Calu3 (cell line): ENCODE measurements at places on chromosomes 6 and 20.
A peak's percentile ranks its signal among the peaks of the same experiment; 100 is the strongest.

DNA sequence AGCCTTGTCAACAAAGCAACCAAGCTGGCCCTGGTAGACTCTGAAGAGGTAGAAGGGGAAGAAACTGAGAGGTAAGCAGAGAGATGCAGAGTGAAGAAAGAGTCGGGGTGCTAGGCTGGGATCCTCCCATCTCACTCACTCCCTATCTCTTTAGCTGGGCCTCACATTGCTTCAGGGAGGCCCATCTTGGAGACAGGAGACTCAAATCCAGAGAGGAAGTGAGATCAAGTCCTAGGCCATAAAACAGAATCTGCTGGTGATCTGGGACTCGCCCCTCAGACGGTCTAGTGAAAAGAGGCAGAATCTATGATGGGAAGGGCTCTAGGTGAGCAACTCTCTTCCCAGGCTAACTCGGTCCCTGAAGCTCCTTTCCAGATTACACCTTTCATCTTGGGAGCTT, 659 bp upstream of the GUCA1B start:
- no peak for DNase-seq

DNA sequence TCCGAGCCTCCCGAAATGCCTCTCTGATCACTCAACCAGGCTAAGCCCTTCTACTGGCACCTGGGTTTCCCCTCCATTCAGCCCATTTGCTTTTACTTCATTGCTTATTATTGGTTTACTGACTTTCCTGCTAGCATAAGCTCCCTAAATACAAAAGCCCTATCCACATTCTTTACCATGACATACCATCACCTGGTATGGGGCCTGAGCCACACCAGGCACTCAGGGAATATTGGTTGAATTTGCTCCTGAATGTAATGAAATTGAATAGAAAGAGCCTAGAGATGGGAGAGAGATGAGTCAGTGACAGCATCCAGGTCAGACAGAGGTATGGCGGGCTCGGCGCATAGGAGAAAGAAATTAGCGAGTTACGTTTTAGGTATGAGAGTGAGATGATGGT, 120.0 kb downstream of the CD164 start:
- no peak for DNase-seq

DNA sequence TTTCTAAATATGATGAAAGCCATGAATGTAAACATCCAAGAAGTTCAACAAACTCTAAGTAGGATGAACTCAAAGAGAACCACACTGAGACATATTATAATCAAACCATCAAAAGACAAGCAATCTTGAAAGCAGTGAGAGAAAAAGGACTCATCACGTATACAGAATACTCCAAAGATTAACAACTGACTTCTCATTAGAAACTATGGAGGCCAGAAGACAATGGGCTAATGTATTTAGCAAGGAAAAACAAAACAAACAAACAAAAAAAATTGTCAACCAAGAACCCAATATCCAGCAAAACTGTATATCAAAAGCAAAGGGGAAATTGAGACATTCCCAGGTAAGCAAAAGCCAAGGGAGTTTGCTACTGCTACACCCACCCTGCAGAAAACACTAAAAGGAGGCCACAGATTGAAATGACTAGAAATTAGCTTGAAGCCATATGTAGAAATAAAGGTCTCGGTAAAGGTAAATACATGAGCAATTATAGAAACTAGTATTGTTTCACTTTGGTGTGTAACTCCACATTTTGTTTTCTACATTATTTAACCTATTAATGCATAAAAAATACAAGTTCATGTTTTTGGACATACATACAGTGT, 301.1 kb upstream of the QKI start:
- no peak for DNase-seq

DNA sequence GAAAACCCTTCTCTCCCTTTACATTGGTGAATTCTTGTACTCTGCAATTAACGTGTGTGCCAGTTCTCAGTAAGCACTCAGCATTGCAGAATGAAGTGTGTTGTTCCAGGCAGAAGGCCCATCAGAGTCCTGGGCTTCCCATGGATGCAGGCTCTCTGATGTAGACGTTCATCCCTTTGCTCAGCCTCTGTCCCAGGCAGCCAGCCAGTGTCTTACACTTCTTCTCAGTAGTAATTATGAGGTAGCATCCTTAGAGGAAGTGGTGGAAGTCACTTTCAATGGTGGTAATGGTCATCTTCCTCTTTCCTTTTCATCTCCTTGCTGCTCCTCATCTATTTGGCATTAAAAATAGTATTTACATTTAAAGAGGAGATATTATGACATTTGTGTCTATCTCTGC, 66.7 kb upstream of the FYN start:
- DNase-seq, result no peak

DNA sequence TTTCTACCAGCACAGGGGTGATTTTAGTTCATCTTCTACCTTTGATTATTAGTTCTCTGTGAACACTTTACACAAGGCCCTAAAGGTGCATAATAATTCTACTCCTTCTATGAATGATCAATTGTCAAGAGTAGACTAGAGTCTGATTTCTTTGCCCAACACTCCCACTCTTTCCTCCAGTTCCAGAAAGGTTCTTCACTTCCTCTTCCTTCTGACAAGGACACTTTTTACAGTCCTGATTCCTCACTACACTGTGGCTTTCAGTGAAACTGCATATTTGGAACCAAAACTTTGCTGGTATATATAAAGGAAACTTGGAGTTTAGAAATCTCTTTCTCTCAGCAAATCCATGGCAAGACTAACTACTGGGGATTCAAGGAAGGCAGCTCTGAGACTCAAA, 10.6 kb upstream of the RSPO3 start:
- no peak for DNase-seq

GRCh38 chr20:17568972-17569521, 828 bp upstream of the DSTN start:
- peak; percentile 71 for DNase-seq

DNA sequence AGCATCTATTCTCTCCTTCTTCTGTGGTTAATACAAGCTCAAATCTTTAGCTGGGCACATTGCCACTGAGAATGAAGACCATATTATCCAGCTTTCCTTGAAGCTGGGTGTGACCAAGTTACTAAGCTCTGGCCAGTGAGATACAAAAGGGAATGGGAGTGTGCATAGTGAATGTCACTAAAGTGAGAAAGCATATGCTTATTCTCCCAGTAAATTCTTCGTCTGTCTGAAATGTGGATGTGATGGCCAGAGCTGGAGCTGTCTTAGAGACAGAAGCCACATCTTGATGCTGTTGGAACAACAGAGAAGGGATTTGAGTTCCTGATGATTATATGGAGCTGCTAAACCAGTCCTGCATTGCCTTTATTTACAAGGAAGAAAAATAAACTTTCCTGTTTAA, 60.1 kb downstream of the SESN1 start:
- DNase-seq, result no peak

- peak; percentile 49 for DNase-seq
Measured at GRCh38 chr20:58651946-58652605, 993 bp downstream of the STX16 start.

DNA sequence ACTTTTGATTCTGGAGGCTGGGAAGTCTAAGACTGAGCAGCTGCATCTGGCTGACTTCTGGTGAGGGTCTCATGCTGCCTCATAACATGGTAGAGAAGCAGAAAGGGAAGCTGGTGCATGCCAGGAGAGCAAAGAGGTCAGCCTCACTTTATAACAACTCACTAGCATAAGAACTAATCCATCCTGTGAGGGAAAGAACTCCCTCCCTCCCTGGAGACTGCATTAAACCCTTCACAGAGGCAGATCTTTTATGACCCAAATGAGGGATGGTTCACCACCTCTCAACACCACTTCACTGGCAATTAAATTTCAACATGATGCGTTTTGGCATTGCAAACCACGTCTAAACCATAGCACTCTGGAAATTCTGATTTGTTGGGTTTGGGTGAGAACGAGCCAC, 33.9 kb downstream of the STXBP5 start:
- DNase-seq, result no peak

GRCh38 chr6:106510090-106510970, 119.0 kb downstream of the RTN4IP1 start:
- peak; percentile 72 for DNase-seq

- no peak for DNase-seq
Measured at GRCh38 chr6:83132121-83132520, 60.9 kb downstream of the PGM3 start.

DNA sequence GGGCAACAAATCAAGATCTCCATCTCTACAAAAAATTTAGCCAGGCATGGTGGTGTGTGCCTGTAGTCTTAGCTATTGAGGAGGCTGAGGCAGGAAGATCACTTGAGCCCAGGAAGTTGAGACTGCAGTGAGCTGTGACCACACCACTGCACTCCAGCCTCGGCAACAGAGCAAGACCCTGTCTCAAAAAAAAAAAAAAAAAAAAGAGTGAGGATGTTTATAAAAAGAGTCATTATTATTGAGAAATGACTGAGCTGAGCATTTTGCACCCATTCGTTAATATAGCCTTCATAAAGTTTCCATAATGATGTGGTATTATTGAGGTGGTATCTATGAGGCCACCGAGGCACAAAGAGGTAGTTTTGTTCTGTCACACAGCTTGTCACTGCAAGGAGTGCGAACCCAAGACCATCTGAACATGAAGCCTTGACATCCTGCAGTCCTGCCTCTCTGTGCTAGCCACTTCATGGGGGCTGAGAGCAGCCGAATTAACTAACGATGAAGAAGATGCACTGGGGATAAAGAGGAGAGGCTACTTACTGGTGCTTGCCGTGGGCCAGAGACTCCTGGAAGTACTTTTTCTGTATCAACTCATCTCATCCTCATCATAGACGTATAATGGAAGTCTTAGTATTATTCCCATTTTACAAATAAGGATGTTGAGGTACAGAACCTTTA, 175.5 kb downstream of the BCAS1 start:
- no peak for DNase-seq

DNA sequence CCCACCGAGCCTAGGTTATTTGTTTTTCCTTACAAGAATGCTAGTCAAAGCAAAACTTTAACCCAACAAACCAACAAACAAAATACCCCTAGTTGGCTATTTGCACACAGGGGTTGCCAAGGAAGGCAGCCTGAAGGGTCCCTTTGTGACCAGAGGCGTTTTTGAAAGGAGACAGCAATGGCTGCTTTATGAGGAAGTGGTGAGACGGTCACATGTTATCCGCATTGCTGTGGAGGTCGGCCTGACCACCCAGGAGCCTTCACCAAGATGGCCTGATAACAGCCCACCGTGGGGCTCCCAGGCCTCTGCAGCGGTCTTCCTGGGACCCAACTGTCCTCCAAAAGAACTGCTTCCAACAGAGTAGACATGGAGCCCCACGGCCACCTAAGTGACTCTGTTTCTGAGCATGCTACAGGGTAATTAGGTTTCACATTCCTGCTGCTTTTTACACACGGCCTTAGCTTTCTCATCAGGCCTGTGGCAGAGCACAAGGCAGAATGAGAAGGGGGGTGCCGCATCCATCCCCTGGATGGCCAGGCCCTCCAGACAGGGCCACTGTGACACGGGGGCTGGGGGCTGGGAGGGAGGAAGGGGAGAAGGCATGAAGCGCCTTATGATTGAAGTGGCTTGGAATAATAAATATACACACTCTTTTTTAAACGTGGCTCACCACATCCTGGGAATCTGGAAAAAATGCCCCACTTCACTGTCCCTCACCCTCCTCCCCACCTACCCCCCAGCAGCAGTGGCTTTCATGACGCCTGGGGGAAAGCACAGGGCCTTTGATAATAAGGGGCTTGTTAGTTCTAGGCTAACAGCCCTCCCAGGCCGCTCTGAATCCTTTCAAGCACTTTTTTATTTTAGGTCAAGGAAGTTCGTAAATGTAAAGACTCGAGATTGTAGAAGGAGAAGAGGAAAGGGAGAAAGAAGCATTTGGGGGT, 86.0 kb downstream of the CLIC5 start:
- DNase-seq, result no peak

DNA sequence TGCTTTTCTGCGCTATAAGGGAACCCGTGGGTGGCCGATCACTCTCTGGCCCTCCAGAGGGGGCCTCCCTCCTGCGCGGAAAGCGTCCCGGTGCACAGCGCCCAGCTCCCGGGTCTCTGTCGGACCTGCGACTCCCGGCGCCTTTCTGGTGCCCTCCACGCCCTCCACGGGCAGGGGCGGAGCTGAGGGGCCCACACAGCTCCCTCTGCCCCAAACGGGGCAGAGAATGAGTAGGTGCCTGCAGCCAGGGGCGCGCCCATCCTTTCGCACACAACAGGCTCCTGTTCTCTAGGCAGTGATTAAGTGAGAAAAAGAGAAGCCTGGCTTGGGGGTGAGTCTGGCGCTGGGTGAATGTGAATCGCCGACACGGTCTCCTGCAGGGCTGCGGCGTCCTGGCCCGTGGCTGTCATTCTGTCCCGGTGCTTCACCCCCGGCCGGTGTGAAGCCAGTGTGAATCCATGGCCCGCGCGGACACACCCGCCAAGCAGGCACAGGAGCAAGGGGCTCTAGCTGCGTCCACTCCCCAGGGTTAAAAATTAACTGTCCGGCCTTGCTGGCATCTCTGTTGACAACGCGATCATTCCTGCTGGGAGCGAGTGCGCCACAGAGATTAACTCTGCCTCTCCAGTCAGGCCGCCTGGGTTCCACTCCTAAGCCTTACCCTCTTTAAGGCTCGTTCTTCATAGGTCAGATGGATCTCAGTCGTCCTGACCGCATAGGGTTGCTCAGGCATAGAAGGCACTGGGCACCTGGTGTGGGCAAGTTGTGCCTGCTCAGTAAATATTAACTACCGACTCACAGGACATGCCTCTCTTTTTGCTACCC, 88.8 kb downstream of the PCSK2 start:
- peak; percentile 0 for DNase-seq

DNA sequence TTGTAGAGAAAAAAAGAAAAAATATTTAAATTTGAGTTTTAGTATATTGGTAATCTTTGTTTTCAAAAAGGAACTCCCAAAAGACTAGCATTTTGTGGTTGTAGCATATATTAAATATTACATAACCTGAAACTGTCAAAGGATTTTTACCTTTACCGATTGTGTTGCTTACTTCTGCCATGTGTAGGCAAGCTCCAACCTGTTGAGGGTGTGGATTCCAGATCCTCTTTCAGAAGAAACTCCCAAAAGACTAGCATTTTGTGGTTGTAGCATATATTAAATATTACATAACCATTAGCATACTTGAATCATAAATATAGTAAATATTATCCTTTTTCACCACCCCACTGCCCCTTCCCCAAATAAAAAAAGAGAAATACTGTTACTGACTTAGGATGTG, 3.2 kb downstream of the DSE start:
- DNase-seq, result no peak

DNA sequence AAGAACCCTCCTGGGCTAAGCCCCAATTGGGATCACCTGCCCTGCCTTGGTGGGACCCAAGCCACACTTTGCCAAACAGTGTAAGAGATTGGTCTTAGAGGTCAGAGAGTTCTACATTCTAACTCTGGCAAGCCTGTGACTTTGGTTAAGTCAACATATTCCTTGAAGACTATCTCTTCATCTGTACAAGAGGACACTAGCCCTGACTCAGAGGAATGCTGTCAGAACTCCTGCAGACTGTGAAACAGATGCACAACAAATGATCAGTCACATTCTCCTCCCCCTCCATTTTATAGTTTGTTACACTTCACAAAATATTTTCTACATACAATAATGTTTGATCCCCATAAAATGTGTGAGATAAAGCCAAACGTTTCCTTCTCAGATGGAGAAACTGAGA, 91.7 kb upstream of the EPB41L1 start:
- DNase-seq, result no peak

- no peak for DNase-seq
Measured at GRCh38 chr6:22642254-22642653, 72.9 kb downstream of the HDGFL1 start.

- DNase-seq, result no peak
Measured at GRCh38 chr20:10551732-10552724, 116.9 kb downstream of the SLX4IP start.

GRCh38 chr6:57097596-57097995, 7.6 kb downstream of the ZNF451 start:
- DNase-seq, result no peak
